Erythroblast (primary cell): ENCODE measurements at places on chromosomes 4 and X.

DNA sequence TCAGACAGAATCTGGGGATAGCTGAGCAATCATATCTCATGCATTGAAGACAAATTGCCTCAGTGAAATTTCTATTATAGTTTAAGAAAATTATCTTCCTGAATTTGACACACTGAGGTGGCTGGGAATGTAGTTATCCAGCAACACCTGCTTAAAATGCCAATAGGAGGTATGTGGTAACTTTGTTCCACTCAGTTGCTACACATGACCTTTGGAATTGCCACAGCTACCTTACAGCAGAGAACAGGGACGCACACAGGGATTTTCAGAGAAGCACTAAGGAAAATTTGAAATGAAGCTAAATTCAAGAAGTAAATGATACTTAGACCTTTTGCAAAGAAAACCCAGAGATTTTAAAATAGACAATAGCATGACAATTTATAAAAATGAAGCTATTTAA is 264.6 kb downstream of the IL1RAPL1 start:
- no peak for DNase-seq

- DNase-seq = no peak
Measured at GRCh38 chr4:93437991-93438390, 390.6 kb upstream of the ATOH1 start.

GRCh38 chr4:177080388-177080787 is 229.3 kb upstream of the NEIL3 start:
- DNase-seq = no peak

GRCh38 chrX:78708262-78708661 is 39.3 kb upstream of the LPAR4 start:
- peak; percentile 0 for DNase-seq

DNA sequence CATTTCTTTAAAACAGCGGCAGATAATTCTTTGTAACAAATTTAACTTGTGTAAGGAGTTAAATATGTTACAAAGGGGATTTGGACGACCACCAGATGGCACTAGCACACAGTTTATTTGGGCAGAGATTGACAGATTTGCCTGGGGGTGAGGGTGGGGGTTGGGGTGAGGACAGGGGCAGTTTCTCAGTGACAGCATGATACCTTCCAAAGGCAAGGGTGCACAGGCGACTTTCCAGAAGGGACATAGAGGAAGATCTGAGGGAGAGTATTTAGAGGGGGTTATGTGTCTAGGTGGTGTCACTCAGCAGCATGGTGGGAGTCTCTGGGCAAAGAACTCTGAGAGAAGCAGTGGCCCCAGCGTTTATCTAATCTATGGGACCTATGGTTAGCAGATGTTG is 9.6 kb upstream of the TMA16 start:
- peak; percentile 81 for DNase-seq

GRCh38 chr4:162911349-162911748 is 255.3 kb downstream of the NAF1 start:
- no peak for DNase-seq

DNA sequence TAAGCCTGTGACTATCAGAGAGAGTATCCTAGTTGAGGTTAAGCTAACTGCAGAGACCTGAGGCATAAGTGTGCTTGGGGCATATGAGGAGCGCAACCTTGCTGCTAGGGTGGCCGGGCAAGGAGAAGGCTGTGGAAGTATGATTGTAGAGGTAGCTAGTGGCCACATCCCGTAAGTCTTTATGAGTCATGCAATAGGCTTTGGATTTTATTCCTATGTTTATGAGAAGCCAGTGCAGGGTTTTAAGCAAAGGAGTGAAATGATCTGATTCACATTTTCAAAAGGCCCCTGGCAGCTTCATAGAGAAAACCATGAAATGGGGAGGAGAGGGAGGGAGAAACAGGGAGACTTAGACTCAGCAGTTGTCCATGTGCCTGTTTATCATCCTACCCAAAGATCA is 92.1 kb upstream of the WDFY3 start:
- no peak for DNase-seq

GRCh38 chr4:101239665-101240064 is 107.7 kb downstream of the PPP3CA start:
- no peak for DNase-seq

DNA sequence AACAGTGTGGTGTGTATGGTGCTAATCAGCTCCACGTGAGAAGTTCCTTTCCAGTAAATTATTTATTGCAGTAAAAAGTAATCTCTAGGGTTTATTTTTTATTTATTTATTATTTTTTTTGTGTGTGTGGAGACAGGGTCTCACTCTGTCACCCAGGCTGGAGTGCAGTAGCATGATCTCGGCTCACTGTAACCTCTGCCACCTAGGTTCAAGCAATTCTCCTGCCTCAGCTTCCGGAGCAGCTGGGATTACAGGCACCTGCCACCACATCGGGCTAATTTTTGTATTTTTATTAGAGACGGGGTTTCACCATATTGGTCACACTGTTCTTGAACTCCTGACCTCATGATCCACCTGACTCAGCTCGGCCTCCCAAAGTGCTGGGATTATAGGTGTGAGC is 606.9 kb downstream of the PCDH7 start:
- DNase-seq = no peak

DNA sequence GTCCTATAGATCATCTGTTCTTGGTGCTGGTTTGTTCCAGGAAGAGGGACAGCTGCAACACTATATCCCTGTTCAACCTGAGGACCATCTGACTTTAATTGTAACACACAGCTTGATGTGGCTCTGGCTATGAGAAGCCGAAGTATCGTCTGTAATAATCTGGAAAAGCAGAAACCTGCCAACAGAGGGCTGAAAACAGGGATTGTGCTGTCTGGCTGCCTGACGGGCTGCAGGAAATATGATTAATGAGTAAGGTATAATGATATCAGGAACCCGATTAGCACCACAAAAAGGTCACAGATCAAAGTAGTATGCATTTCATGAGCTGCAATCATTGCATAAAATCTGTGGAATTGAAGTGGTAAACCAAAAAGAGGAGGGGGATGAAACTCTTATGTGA is 170.4 kb upstream of the MAB21L2 start:
- no peak for DNase-seq

- DNase-seq = peak; percentile 92
Measured at GRCh38 chr4:38529189-38530115, 134.5 kb upstream of the KLF3 start.

DNA sequence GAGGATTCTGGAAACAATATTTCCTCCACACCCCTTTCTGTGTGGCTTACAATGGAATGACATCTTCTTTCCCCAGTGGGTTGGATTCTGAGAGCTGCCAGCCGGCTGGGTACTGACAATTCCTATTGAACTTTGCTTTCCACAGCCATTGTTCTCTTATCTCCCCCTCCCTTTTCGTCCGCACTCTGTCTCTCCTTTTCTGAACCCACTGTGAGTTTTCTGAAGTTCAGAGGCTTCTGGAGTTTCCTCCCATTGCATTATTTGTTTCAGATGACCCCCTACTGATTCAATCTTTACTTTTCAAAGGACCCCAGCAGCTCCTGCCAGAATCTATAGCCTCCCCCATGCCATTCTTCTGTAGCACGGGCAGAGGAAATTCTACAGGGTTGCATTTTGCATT is 10.4 kb downstream of the SMPX start:
- no peak for DNase-seq

DNA sequence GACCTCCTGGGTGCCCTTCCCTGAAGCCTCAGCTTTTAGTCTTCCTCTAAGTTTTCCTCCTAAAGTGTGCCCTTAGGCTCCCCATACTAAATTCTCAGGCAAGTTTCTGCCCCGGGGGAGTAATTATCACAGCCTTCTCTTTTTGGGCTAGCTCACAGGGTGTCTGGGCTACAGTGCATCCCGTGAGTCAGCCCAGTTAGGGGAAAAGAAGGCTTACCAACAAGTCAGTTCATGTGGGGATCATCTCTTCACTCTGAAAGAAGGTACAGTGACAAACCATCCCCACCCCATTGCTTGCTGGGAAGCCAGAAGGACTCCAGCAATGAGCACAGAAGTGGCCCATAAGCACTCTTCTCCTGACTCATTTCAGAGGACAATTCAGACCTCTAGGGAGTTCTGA is 134.7 kb upstream of the FAM9C start:
- DNase-seq = no peak

DNA sequence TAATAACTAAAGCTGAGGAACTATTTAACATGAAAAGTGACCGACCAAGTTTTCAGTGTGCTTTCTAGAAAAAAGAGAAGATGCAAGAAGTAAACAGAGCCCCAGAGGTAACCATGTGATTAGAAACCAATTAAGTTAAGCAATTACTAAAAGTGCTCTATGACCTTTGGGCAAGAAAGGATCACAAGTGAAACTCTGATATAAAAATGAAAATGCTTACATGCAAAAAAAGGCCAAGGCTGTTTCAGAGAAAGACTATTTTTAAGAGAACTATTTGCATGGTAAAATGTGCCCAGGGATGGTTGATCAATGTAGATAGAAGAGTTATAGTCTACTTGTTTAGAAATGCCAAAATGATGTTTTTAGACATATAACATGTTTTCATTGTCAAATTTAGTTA is 22.0 kb downstream of the KLHL15 start:
- no peak for DNase-seq

DNA sequence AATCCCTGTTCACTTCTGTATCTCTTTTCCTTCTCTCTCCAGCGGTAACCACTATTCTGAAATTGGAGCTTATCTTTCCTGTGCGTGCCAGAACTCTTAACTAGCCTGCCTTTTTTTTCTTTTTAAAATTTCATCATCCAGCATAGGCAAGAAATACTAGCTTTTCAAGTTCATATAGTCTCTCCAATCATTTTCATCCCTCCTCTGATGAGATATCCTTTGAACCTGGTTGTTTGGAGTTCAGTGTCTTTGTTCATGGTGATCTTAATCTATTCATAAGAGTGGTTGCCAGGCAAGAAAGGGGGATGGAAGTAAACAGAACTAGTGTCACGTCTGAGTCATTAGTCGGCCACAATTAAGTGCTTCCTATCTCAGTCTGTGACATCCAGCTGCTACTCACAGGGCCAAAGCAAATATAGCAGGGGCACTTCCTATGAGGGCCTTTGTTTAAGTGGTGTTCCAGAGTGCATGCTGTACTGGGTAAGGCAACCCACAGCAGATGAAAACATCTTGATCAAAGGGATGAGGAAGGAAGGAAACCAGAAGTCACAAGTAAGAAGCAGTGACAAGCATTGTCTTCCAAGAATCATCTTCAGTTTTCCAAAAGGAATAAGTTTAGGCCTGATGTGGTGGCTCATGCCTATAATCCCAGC is 56.4 kb upstream of the XIAP start:
- peak; percentile 77 for DNase-seq

DNA sequence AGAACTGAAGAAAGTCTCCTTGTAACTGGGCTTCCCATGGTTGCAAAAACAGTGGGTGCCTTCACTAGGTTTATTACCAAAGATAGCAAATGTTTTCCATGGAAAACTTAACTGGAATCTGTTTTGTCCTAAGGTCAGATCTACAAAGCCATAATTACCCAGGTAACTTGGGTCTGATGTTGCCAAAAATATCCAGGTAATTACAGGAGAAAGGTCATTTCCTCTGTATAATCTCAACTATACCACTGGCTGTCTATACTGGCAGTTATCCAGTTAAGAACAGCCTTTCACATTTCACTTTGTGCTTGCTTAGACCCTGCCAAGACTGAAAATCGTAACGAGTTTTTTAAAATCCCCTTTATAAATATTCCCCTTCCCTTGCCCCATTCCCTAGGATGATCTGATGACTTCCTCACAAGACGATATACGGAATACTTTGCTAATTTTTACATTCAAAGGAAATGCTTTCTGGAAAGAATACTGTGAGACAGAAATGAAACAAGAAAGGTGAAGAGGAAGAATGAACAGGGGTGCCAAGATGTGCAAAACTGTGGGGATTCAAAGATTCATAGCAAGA is 105.5 kb downstream of the MAML3 start:
- DNase-seq = no peak

GRCh38 chr4:10872833-10873517 is 188.4 kb upstream of the CLNK start:
- DNase-seq = no peak

GRCh38 chr4:62548108-62548524 is 1348.0 kb downstream of the ADGRL3 start:
- DNase-seq = no peak

DNA sequence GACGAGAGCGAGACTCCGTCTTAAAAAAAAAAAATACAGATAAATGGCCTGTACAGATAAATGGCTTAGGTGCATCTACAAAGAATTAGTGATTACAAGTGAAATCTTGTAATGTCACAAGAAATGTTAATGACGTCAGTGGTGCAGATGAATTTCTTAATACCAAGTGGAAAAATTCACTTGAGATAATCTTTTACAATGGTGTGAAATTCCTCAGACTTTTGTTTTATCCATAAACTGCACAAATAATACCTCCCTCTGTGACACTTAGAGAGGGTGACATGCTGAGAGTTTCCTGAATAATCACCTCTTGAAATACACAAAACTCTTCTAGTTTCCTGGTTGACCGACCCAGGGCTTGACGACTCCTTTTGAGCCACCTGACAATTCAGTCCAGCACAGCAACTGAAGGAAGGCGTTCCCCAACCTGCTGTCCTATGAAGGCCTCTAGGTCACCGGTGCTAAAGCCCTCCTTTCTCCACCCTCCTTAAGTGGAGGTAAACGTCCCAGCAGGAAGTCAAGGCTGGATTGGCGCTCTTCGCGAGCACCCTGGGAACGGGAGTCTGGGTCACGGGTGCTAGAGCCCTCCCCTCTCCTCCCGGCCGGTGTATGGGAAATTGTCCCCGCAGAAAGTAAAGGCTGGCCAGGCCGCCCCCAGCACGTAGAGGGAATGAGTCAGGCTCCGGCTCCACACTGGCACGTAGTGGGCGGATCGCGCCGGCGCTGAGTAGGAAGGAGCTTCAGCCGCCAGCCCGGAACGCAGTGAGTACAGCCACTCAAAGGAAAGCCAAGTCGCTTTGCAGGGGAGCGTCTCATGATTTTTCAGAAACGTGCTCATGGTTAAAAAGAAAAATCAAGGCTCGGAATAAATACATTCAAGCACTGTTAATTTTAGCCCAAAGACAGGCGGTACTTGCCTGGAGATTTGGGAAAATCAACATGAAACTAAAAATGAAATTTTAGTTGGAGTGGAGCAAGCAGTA is at the start of gene TMEM144:
Gene TMEM144 (plus strand): TSS at position 662 of the 983 bp plus-strand sequence. CDS start 2,182 bp downstream, outside the sequence.
- peak; percentile 82 for DNase-seq

- DNase-seq = no peak
Measured at GRCh38 chr4:82473621-82474164, 43.3 kb downstream of the ENOPH1 start.

- DNase-seq = peak; percentile 29
Measured at GRCh38 chrX:41481264-41482109, 34.3 kb downstream of the NYX start.

DNA sequence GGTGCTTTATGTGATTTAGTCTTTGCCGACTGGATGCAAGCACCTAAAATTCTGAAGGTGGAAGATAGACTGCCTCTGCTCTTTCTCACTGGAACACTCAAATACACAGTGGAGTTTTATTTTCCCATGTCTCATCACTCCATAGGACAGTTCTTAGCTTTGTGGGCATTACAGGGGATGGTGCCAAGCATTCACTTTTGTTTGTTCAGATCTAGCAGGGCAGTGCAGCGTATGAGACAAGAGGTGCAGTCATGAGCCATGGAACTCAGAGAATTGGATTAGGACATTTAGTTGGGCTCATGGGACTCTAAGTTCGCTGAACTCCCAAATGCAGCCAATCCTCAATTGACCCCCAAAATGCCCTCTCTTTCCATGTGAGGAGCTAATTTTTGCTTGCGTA is 1136.9 kb upstream of the PRKX start:
- DNase-seq = no peak
